Hematopoietic multipotent progenitor cell treated with erythropoietin and hydrocortisone succinate and interleukin-3 and kit ligand, for 6 days (in vitro differentiated cells): ENCODE measurements at places on chromosomes 16 and 17.

- DNase-seq: peak; percentile 93
Observed at GRCh38 chr17:74453665-74454196, 12.7 kb upstream of the CD300A start.

- DNase-seq: peak; percentile 1
Observed at GRCh38 chr16:35102780-35103403, 1643.5 kb downstream of the TP53TG3F start.

GRCh38 chr16:89117975-89118289, 24.3 kb downstream of the ACSF3 start:
- no peak for DNase-seq

GRCh38 chr16:66427036-66427860, at the start of gene BEAN1:
Gene BEAN1 (plus strand): TSS chr16:66427295. CDS start chr16:66437677, 10,382 bp downstream.
- DNase-seq: peak; percentile 18

DNA sequence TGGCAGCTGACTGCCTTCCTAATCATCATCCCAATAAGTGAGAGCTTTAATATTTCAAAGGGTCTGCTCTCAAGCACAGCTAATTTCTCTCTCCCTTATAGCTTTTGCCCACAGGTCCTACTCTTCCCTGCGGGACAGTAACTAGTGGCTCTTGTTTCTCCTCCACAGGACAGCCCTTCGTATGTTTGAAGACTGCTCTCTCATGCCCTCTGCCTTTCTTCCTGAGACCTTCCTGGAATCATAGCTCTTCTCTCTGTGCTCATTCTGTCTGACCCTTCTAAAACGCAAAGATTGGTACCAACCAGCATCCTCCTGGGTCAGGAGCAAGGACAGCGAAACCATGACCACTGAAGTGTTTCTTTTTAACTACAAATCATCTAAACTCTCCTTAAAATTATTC, 168.9 kb downstream of the GRIN2A start:
- no peak for DNase-seq

DNA sequence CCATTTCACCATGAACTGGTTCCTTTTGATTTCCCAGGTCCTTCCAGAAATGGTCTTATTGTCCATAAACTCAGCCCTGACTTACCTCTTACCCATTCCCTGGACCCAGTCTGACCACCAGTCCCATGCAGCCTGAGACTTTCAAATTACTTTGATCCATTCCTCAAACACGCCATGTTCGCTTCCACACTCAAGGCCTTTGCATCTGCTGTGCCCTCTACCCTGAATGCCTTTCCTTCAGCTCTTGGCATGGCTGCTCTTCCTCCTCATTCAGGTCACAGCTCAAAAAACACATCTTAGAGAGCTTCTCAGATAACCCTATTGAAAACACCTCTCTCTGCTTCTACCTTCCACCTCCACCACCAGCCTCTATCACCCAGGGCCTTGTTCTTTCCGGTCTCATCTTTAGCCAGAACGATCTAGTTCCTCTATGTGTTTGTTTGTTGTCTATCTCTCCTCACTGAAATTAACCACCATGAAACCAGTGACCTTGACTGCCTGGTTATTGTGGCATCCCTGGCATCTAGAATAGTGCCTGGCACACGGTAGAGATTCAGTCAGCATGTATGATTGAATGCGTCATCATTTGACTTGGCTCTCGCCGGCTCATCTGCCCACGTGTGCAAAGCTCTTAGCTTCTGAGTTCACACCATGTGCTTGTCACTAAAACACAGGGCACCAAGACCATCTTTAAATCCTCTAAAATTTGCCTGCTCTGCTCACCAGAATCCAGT, 12.8 kb downstream of the CRYM start:
- no peak for DNase-seq

DNA sequence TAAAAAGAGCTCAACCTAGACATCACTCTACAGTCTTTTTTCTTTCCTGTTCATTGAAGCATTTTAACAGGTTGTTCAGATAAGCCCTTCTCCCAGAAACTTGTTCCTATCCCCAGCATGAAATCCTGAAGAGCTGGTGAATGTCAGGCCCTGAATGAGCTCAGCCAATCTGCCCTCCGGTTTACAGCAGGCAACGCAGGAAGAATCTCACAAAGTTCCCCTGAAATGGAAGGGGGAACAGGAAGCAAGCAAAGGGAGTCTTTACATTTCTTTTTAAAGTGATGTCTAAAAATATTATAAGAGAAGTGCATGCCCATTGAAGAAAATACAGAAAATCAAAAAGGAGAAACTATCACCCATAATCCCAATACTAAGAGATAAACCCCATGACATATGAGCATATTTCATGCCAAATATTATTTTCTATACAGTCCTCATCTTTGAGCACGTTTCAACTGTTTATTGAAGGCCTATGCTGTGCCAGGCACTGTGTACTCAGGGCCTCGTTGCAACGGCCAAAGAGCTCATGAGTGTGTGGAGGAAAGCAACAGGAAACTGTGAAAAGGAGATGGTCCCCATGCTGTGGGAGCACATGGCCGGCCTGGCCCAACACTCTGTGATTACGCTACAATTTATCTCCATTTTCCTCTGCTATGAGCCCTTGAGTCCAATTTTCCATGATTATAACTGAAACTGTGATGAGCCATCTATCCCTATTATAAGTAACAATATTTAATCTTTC, 5.7 kb downstream of the TK2 start:
- DNase-seq: no peak

GRCh38 chr16:24234737-24235136, 21.4 kb upstream of the CACNG3 start:
- DNase-seq: no peak

GRCh38 chr17:29331075-29331707, 37.2 kb upstream of the NUFIP2 start:
- DNase-seq: no peak

- DNase-seq: peak; percentile 82
Observed at GRCh38 chr17:78112518-78113471, 15.8 kb downstream of the TMC6 start.

- no peak for DNase-seq
Observed at GRCh38 chr16:55876854-55877253, 1.7 kb upstream of the CES5A start.

GRCh38 chr17:60102632-60103096, 23.9 kb upstream of the HEATR6 start:
- peak; percentile 55 for DNase-seq

DNA sequence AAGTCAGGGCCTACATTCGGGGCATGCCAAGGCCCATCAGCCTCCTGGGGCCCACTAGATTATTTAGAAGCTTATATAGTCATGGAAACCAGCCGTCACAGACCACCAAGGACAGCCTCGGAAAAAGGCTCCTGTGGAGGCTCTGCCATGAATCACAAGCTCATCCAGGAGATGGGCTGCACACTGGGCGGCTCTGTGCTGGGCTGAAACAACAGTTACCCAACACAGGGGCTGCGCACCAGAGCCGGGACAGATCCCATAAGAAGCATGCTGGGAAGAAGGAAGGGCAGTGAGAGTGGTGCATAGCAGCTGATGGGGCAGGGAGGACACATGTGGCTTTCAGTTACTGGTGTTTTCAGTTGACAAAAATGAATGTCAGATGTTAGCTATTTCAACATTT, 67.7 kb upstream of the GSG1L start:
- DNase-seq: no peak

- DNase-seq: peak; percentile 92
Observed at GRCh38 chr17:44331249-44331760, 6.7 kb upstream of the SLC25A39 start.

- DNase-seq: no peak
Observed at GRCh38 chr17:17567631-17568030, 23.9 kb downstream of the PEMT start.

DNA sequence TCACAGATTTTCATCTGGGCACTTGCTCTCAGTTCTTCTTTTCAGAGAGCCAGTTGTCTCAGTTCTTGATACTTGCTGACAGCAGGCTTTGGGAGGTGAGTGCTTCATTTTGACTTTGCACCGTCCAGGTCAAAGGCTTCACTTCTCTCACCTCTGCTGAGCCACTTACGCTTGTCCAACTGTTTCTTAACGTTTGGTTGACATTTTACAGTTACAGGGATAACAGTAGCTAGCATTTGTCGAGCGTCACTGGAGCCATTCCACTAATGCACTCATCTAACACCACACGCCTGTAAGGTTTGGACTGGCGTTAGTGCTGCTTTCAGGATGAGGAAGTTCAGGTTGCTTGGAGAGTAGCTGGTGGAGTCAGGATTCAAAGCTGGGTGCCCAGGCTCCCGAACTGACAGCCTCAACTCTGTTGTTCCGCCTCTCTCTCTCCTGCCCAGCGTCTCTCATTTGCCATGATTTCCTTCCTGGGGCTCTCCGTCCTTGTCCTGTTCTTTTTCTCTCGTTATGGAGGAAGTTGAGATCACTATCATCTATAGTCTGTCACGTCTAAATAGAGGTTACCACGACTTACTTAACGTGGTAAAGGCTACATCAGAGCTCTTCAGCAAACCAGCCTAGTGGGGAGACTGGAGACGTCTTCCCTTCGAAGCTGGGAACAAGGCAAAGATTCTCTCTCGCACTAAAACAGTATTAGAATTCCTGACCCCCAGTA, 220.8 kb downstream of the RPTOR start:
- DNase-seq: peak; percentile 37

DNA sequence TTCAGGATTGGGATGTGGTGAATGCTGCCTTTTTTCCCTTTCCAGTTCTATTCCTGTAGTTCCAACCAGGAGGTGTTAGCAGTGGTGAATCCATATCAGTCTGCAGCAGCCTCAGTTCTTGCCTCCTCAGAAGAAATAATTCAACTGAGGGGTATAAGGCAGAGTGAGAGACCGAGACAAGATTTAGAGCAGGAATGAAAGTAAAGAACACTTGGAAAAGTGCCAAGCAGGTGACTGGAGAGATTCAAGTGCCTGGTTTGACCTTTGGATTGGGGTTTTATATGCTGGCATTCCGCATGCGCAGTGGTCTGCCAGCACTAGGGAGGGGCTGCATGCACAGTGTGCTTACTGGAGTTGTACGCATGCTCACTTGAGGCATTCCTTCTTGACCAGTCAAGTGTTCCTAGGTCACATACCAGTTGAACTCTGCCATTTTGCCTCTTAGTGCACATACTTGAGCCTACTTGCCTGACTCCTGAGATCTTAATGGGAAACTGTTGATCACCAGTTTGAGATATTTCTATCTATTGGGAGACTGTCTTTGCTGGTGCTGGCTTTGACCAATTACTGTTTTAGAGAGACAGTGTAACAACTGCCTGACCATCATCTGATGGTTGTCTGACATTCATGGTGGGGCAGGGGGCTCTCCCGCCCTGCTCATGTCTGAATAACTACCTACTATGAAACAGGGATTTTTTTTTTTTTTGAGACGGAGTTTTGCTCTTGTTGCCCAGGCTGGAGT, 680 bp upstream of the CCL15 start:
- no peak for DNase-seq
